Activated B cell treated with CpG ODN at 0.5 μM for 24 hours (primary cell): ENCODE measurements at places on chromosomes 6 and 20. TPM values are rescaled to one million over a fixed set of nuclear protein-coding genes. Genes with fewer than 3 reads are reported as not detected.
A peak's percentile ranks its signal among the peaks of the same experiment; 100 is the strongest.

DNA sequence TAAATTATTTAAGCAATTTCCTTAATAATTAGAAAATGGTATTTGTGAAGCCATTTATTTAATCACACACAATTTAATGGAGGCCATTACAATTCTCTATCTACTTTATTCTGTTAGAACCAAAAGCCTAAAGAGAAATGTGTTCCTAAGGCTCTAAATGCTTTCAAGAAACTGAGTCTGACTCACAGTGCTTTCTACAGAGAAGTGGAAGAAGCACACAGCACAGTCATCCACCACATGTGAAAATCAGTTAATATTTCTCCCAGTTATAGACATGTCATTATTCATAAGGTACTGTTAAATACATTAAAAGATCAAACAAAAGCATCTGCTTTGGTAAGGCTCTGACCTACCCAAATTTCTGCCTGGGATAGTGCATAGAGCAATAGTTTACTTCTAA lies 214.4 kb downstream of the ALDH8A1 start:
- H3K36me3 ChIP-seq: no peaks in the 10 kb centered on the region
- DNase-seq: no peak
- H3K27me3 ChIP-seq: peaks cover 2% of the 10 kb centered on the region
- no peak overlapping the region for H3K4me3 ChIP-seq
- H3K4me1 ChIP-seq: no peaks in the 10 kb centered on the region

DNA sequence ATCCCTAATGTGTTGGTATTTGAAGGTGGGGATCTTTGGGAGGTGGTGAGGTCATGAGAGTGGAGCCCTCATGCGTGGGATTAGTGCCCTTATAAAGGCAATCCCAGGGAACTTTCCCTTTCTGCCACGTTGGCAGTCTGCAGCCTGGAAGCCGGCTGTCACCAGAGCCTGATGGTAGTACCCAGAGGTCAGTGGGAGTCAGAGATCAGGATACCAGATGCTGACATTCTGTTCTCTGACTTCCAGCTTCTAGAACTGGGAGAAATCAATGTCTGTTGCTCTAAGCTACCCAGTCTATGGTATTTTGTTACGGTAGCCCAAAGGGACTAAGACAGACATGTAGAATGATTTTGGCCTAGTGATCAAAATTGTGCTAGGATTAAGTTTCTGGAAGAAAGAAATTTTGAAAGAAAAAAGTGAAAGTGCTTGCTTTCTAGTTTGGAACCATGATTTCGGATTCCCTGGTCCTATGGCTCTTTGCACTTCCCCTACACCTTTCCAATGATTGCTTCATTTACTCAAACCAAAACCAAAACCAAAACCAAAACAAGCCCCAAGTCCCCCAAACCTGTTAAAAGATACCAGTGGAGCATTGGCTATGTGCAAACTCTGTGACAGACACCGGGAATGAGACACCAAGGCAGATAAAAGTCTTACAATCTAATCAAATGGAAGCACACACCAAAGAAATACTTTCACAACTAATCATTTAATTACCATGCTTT lies 173.7 kb upstream of the ZNF217 start:
- no peaks in the 10 kb centered on the region for H3K27me3 ChIP-seq
- H3K4me1 ChIP-seq: peaks cover 6% of the 10 kb centered on the region
- peak overlapping the region; percentile 11 for H3K4me3 ChIP-seq
- peak overlapping the region; percentile 51 for H3K27ac ChIP-seq

DNA sequence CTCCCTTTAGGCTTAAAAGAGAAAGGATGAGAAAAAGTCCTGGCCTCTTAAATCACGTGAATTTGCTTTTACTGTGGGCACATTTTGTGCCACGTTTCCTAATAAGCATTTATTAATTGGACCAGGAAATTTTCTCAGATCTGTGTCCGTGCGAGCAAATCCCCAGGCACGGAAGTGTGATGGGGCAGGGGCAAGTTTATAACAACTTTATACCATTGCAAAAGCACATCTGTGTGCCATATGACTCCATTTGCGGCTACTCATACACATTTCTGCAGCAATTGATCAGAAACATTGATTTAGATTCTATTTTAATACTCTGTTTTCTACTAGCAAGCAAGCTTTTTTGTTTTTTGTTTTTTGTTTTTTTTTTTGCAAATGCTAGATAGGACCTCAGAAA lies 373.2 kb downstream of the TAF4 start:
- no peaks in the 10 kb centered on the region for H3K27me3 ChIP-seq
- H3K36me3 ChIP-seq: no peaks in the 10 kb centered on the region
- no peak overlapping the region for H3K27ac ChIP-seq
- H3K4me3 ChIP-seq: no peak overlapping the region
- DNase-seq: no peak
- H3K4me1 ChIP-seq: no peaks in the 10 kb centered on the region

- no peak overlapping the region for H3K4me3 ChIP-seq
- no peak for DNase-seq
- no peaks in the 10 kb centered on the region for H3K4me1 ChIP-seq
- H3K36me3 ChIP-seq: no peaks in the 10 kb centered on the region
- no peak overlapping the region for H3K27ac ChIP-seq
These were observed 150.6 kb upstream of the CDYL start for GRCh38 chr6:4625557-4625956.

GRCh38 chr20:63641146-63641791 lies 12.0 kb downstream of the STMN3 start:
- no peak for DNase-seq
- peaks cover 2% of the 10 kb centered on the region for H3K36me3 ChIP-seq
- peaks cover 40% of the 10 kb centered on the region for H3K4me1 ChIP-seq
- H3K27me3 ChIP-seq: no peaks in the 10 kb centered on the region
- H3K4me3 ChIP-seq: peak overlapping the region; percentile 78

GRCh38 chr20:3405139-3405538 lies 2.3 kb downstream of the DNAAF9 start:
- peaks cover 21% of the 10 kb centered on the region for H3K4me1 ChIP-seq
- DNase-seq: no peak
- no peak overlapping the region for H3K27ac ChIP-seq
- H3K27me3 ChIP-seq: no peaks in the 10 kb centered on the region
- no peak overlapping the region for H3K4me3 ChIP-seq

- H3K4me1 ChIP-seq: no peaks in the 10 kb centered on the region
- H3K27me3 ChIP-seq: peaks cover 6% of the 10 kb centered on the region
- H3K27ac ChIP-seq: no peak overlapping the region
These were observed 10.6 kb upstream of the EXOC2 start for GRCh38 chr6:703552-703951.

- H3K27ac ChIP-seq: no peak overlapping the region
- H3K36me3 ChIP-seq: peaks cover 55% of the 10 kb centered on the region
- H3K4me1 ChIP-seq: peaks cover 41% of the 10 kb centered on the region
- H3K4me3 ChIP-seq: no peak overlapping the region
- no peaks in the 10 kb centered on the region for H3K27me3 ChIP-seq
These were observed 83.3 kb downstream of the PREX1 start for GRCh38 chr20:48744515-48744914.

GRCh38 chr6:162026843-162027242 lies 700.7 kb downstream of the PRKN start:
- no peak overlapping the region for H3K4me3 ChIP-seq
- H3K27ac ChIP-seq: no peak overlapping the region
- H3K4me1 ChIP-seq: no peaks in the 10 kb centered on the region
- no peaks in the 10 kb centered on the region for H3K36me3 ChIP-seq
- no peak for DNase-seq
- H3K27me3 ChIP-seq: no peaks in the 10 kb centered on the region

DNA sequence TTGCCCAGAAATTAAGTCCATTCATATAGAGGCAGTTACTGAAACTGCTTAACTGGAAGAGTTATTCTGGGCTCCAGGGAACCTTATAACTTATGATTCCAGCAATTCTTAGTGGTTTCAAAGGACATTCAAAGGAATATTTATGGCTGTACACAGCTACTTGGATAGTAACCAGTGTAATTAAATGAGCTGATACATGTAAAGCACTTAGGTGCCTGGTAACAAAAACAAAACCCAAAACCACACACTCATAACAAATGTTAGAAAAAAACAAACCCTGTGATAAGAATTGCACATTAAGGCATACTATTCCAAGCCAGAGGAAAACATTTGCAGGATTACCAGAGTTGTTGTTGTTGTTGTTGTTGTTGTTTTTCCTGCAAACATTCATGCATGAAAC lies 51.5 kb downstream of the STK4 start:
- no peak overlapping the region for H3K4me3 ChIP-seq
- no peak overlapping the region for H3K27ac ChIP-seq
- no peak for DNase-seq
- H3K4me1 ChIP-seq: peaks cover 8% of the 10 kb centered on the region
- no peaks in the 10 kb centered on the region for H3K27me3 ChIP-seq

GRCh38 chr6:29757282-29757681 lies 34.0 kb downstream of the HLA-F start:
- no peaks in the 10 kb centered on the region for H3K27me3 ChIP-seq
- H3K4me1 ChIP-seq: peaks cover 21% of the 10 kb centered on the region
- H3K4me3 ChIP-seq: no peak overlapping the region
- DNase-seq: no peak
- H3K27ac ChIP-seq: no peak overlapping the region

GRCh38 chr6:89255417-89255816 lies 38.3 kb upstream of the GABRR1 start:
- H3K36me3 ChIP-seq: no peaks in the 10 kb centered on the region
- peaks cover 12% of the 10 kb centered on the region for H3K4me1 ChIP-seq
- no peak overlapping the region for H3K27ac ChIP-seq

GRCh38 chr6:45477278-45477677 lies 99.5 kb upstream of the SUPT3H start:
- no peak for DNase-seq
- H3K4me3 ChIP-seq: no peak overlapping the region
- H3K4me1 ChIP-seq: peaks cover 18% of the 10 kb centered on the region
- H3K27me3 ChIP-seq: no peaks in the 10 kb centered on the region
- H3K27ac ChIP-seq: no peak overlapping the region

DNA sequence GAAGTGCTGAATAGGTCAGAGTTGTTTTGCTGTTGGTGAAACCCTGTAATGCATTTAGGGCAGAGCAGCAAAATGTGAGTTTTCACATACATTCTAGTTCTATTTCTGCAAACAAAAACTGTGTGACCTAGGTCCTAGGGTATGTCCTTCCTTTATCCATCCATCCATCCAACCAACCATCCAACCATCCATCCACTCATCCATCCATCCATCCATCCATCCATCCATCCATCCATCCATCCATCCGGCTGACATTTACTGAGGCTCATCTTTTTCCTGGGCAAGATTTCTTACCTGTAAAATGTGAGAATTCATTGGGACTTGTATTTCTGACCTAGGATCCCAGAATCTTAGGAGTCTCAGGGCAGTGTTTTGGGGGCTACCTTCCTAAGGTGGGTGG lies 14.5 kb downstream of the PNPLA1 start:
- H3K27ac ChIP-seq: no peak overlapping the region
- H3K36me3 ChIP-seq: no peaks in the 10 kb centered on the region
- peaks cover 30% of the 10 kb centered on the region for H3K27me3 ChIP-seq
- H3K4me3 ChIP-seq: no peak overlapping the region

- no peak overlapping the region for H3K4me3 ChIP-seq
These were observed 710.5 kb downstream of the RFPL4B start for GRCh38 chr6:113057567-113058053.

GRCh38 chr6:147651249-147652063 lies 143.0 kb downstream of the SAMD5 start:
- no peak overlapping the region for H3K27ac ChIP-seq
- no peak for DNase-seq
- H3K27me3 ChIP-seq: peaks cover 2% of the 10 kb centered on the region
- H3K36me3 ChIP-seq: no peaks in the 10 kb centered on the region
- no peaks in the 10 kb centered on the region for H3K4me1 ChIP-seq

DNA sequence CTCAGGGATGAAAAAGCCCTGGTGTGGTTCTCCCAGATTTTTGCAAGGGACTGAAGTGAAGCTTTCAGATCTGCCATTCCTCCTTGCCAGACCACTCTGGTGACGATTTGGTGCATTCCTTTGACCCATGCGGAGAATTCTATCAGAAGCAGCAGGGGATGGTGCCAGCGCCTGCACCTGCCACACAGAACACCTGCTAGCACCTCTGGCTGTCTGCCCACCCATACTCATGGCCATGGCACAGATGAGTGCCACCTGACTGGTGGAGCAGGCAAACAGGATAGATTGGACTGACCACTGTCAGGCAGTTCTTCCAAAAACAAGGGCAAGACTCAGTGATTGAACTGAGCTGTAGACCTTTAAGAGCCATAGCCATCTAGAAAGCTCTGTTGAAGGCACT lies 107.1 kb downstream of the CDYL start:
- no peak for DNase-seq
- H3K36me3 ChIP-seq: peaks cover 4% of the 10 kb centered on the region
- peaks cover 84% of the 10 kb centered on the region for H3K4me1 ChIP-seq
- H3K27me3 ChIP-seq: no peaks in the 10 kb centered on the region

DNA sequence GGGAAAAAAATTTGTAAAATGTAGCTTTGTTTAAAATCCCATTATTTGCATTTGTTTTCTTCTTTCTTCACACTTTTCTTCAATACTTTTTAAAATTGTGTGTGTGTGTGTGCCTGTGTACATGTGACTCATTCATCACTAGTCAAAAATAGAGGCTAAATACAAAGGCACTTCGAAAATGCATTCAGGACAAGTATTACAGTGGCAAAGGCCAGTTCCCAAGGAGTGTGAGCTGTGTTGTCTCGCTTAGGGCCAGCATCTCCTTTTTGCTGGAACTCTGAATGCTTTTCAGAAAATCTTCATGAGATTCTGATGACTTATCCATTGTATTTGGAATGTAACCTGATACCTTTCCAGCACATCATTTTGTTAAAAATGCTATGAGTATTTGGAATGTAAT lies 288.5 kb upstream of the CNR1 start:
- no peaks in the 10 kb centered on the region for H3K36me3 ChIP-seq
- H3K4me3 ChIP-seq: no peak overlapping the region
- H3K27me3 ChIP-seq: peaks cover 4% of the 10 kb centered on the region

TMEM151B gene
- 0.10 TPM in 1 of 2 replicates, not detected in the other for total RNA-seq

CD93 gene
- total RNA-seq: not detected in 2 replicates

NFATC2 gene
- total RNA-seq: 41.2 and 46.0 TPM in 2 replicates

GGTLC1 gene
- not detected in 2 replicates for total RNA-seq
